ENCODE measurements at places on chromosomes 5 and 9. TPM values are rescaled to one million over a fixed set of nuclear protein-coding genes. Genes with fewer than 3 reads are reported as not detected.

FOXD4L4 gene
- polyA plus RNA-seq = 0.03 TPM

SLC31A2 gene
- polyA plus RNA-seq = 11.4 TPM

PFN3 gene
- polyA plus RNA-seq = not detected

DNA sequence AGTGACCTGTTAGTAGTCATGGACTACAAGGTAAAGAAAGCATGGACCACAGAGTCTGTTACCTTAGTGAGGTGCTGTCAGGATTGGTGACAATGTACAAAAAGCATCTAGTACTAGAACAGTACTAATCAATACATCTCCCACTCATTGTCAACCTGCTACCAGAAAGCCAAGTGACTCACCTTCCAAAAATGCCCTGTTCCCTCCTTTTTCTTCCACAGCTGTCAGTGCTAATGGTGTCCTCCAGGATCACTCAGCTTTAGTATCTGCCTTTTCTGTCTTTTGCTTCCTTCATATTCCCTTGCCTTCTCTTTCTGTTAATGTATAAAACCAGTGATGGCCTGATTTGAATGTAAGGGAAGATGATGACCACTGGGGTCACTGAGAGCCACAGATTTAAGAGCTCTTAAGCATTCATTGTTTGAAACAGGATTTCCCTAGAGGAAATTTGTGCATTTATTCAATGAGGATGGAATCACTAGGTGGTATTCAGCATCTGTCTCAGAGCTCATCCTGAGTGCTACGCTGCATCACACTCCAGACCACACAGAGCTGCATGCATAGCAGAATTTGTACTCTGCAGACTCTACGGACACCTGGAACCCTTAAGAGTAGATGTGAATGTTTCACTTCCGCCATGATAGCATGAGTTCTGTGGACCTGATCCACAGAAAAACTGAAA is 71.0 kb downstream of the SV2C start:
- no peak for DNase-seq

GRCh38 chr9:108271646-108272348 is 584.0 kb downstream of the ACTL7B start:
- peak; percentile 87 for DNase-seq

LHX6 gene
- polyA plus RNA-seq = 1.1 TPM

GRCh38 chr5:14615365-14615764 is 33.8 kb downstream of the OTULINL start:
- no peak for DNase-seq

GRCh38 chr5:115372146-115372545 is 75.7 kb upstream of the CCDC112 start:
- no peak for DNase-seq

DNA sequence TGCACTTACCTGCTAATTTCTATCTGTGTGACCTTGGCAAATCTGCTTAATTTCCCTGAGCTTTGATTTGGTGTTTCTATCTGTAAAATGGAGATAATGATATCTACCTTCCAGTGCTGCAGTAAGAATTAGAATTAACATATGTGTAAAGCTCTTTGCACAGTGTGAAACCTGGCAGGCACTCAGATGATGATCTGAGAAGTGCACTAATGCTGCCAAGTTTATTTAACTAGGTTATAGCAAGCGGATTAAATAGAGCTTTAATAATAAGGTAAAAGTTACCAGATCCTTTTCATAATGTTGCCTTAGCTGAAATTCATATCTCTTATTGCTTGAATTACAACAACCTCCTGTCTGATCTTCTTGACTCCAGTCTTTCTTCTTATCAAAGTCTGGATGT is 315.3 kb upstream of the CD180 start:
- no peak for DNase-seq

HAVCR1 gene
- 0.48 TPM for polyA plus RNA-seq

SPATA31C1 gene
- 0.18 TPM for polyA plus RNA-seq

DNA sequence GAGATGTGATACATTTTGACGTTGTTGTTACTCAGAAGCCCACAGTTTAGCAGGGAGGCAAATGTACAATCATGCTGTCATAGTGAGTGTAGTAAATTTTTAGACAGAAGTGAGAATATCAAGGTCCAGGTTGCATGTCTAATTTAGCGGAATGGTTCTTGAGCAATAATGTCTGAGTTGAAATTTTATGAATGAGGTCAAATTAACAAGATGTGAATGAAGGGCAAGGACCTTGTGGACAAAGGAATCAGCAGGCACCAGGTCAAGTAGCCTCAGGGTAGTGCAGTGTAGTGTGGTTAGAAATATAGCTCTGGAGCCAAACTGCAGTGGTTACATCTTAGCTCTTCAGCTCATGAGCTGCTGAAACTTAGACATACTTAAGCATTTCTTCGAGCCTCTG is 36.2 kb downstream of the TNFSF8 start:
- DNase-seq = no peak

- DNase-seq = no peak
These were observed 21.2 kb upstream of the PCSK5 start for GRCh38 chr9:75869236-75869635.

All from large intestine (tissue), 12 donors.